ENCODE measurements at places on chromosomes 5 and 9. TPM values are rescaled to one million over a fixed set of nuclear protein-coding genes. Genes with fewer than 3 reads are reported as not detected.

GRCh38 chr9:37061768-37062167 is 27.7 kb upstream of the PAX5 start:
- no peak for DNase-seq

- DNase-seq, result no peak
These were observed 44.9 kb upstream of the HCN1 start for GRCh38 chr5:45741110-45741509.

The IRX2 gene
- 0.09 TPM for total RNA-seq

The C5 gene
- 1.3 TPM for total RNA-seq

The FAM78A gene
- total RNA-seq, result 2.9 TPM

- DNase-seq, result no peak
These were observed 111.9 kb upstream of the LPAR1 start for GRCh38 chr9:111150181-111150580.

DNA sequence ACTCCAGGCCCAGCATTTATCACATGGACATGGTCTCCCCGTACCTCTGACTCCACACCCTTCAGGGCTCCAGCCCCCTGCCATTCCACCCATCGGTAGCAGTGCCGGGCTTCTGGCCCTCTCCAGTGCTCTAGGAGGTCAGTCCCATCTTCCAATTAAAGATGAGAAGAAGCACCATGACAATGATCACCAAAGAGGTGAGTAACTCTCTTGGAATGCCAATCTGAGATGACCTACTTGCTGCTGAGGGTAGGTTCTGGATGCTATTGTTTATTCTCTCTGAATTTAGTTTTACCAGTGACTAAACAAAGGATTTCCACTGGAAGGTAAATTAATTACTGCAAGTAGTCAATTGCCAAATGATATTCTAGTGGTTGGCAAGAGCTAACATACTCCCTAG is 80.8 kb downstream of the TLE4 start:
- DNase-seq, result no peak

The CD74 gene
- 198 TPM for total RNA-seq

The CD274 gene
- 3.4 TPM for total RNA-seq

The CCL27 gene
- not detected for total RNA-seq

DNA sequence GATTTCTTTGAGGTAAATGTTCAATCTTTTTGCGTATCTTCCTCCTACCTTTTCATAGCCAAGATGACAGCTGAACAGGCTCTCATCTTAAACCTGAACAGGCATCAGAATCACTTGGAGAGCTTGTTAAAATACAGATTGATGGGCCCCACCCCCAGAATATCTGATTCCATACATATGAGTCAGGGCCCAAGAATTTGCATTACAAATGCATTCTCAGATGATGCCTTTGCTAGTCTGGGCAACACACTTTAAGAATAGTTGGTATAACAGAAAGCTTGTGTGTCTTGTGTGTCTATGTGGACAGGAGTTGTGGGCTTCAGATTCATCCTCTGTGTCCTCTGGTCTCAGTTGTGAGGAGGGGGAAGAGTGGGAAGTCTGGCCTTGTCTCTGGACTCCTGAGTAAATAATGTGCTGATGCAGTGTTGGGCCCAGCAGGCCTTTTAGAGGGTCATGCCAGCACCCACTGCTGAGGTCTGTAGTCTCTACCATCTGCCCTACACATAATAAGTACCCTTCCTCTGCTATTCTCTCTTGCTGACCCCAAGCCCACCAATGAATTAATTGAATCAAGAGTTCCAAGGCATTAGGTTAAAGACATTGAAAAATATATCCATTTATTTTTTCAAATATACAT is 43.1 kb downstream of the PTCD2 start:
- no peak for DNase-seq

GRCh38 chr9:78577156-78577906 is 280.4 kb downstream of the PSAT1 start:
- DNase-seq, result no peak

GRCh38 chr9:23088932-23089364 is 642.3 kb downstream of the DMRTA1 start:
- no peak for DNase-seq

GRCh38 chr5:9015937-9016270 is 530.0 kb downstream of the SEMA5A start:
- DNase-seq, result no peak

GRCh38 chr5:115452083-115452482 is 92.5 kb downstream of the FEM1C start:
- no peak for DNase-seq

DNA sequence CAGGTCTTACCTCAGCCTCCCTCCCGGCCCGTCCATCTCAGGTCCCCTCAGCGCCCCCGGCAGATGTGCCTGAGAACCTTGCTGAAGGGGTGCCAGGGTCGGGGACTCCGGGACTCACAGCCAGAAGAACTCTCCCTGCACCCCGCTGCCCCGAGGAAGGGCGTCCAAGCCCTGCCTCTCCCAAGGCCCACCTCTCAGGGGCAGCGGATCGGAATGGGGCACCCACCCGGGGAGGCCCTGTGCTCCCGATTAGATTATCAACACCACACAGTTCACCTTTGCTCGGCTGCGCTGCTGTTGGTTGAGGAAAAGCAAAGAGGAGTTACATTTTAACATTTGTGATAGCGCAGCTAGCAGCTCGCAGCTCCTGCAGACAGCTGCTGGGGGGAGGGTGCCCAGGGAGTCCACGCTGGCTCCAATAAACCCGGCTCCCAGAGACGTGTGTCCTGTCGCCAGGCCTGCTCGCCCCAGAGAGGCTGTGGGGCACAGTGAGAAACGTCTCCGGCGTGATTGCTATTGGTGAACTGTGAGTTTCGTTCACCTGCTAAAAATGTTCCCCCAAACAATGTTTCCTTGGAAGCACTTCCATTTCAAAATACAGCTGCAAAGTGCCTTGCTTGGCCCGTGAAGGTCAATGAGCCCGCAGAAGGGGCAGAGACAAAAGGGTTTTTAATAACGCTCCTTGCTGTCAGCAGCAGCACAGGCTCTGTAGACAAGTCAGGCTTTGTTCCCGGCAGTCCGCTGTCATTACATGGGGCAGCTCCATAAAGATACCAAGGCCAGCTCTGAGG is 18.6 kb upstream of the SLC6A19 start:
- DNase-seq, result peak; percentile 71

DNA sequence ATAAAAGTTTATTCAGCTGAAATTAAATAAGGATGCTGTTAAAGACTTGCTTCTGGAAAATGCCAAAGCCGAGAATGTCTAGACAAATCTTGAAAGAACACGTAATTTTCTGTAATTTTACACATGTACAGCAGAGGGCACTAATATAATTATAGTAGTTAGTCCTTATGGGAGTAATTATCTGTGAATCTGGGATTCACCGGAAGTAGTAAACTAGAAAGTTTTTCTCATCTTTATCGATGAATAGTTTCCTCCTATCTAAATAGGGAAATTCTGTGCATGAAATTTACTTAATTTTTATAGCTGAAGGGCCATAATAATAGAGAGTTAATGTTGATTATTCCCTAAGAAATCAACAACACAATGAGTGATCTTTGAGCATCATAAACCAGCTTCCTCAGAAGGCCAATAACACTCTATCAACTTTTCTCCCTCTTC is 18.4 kb upstream of the CNTLN start:
- no peak for DNase-seq

The FOXI1 gene
- 0.80 TPM for total RNA-seq

The KCNN2 gene
- 3.5 TPM for total RNA-seq

GRCh38 chr9:136189394-136190236 is 15.3 kb downstream of the LHX3 start:
- no peak for DNase-seq

The CAMLG gene
- 15.8 TPM for total RNA-seq

GRCh38 chr5:96297290-96297689 is 135.8 kb downstream of the PCSK1 start:
- no peak for DNase-seq

DNA sequence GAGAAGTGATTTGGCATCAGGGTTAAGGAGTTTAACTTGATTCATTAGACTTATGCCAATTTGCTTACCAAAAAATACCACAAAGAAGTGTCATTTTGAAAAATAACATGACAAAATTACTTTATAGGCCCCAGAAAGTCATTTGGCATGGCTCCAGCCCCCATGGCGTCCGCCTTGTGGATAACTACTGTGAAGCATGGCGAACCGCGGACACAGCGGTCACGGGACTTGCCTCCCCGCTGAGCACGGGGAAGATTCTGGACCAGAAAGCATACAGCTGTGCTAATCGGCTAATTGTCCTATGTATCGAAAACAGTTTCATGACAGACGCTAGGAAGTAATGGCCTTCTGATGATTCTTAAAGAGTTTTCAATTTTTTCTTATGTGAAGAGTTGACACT is 35.4 kb upstream of the TGFBR1 start:
- no peak for DNase-seq

DNA sequence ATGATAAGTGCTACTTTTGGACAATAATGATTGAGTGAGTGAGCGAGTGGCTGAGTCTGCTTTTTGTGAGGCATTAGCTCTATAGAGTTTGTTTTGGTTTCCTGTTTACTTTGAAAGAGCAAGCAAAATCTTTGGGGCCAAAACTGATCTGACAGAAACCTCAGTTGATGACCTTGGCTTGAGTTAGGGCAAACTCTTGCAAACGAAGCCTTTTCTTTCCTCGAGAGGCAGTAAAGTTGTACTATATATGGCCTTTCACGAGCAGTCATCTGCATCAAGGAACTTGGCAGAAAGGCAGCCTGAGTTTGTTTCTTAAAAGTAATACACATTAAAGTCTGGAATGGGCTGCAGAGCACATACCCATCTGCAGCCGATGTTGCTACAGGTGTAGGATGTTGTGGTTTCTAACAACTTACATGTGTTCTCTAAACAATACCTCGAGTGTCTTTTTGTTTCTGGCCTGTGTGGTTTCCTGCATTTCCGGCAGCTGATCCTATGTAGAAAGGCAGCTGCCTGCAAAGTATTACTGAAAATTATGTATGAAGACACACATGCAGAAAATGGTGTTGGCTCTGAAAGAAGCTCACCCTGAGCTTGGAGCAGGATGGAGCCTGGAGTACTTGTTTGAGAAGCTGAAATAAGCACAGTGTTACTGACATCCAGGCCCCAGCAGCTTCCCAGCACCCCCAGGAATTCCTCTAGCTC is 60.8 kb downstream of the FOXD1 start:
- DNase-seq, result no peak

The SLC23A1 gene
- total RNA-seq, result 5.1 TPM

The GBGT1 gene
- 4.3 TPM for total RNA-seq

The EDIL3 gene
- total RNA-seq, result 39.8 TPM

- DNase-seq, result no peak
These were observed 2.4 kb downstream of the SYK start for GRCh38 chr9:90803860-90804593.

- no peak for DNase-seq
These were observed 18.3 kb upstream of the IL13 start for GRCh38 chr5:132639706-132640130.

DNA sequence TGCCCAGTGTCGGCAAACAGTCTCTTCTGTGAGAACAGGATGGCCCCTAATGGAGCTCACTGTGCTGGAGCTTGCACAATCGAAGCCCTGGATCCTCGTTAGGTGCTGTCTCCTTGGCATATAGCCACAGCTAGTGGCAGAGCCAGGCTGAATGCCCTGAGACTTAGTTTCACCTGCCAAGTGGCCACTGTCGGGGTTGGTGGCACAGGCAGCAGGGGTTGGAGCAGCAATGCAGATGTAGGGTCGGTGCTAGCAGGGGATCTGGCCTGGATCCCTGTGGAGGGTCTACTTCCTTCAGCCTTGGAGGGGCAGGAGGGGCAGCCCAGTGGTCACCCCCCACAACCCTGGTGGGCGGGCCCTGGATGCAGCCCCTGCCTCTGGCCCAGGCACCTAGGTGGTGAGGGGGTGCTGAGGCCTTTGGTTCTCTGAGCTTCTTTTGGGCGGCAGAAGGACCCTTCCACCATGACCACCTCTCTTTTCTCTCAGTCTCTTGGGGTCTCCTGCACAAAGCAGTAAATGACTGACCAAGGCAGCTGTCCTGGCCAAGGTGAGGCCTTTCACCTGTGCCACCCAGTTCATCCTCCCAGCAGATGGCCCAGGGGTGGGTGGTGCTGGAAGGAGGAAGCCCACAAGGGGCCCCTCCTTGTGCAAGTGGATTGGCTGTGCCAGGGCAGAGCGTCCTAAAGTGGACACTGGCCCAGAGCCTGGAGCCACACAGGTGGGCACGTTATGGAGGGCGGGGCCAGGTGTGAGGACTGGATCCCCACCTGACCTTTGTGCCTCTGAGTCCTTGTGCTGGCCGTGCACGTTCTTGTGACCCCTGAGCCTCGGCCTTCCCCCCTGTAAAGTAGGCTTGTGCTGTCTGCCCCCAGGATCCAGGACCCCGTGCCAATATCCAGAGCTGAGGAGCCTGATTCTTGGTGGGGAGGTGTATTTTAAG is 44.8 kb downstream of the PHF2 start:
- no peak for DNase-seq

The NR5A1 gene
- not detected for total RNA-seq

Measured in mucosa of descending colon (tissue), 3 donors.